Kasumi-1 (cell line): ENCODE measurements at places on chromosomes 3 and 15.

DNA sequence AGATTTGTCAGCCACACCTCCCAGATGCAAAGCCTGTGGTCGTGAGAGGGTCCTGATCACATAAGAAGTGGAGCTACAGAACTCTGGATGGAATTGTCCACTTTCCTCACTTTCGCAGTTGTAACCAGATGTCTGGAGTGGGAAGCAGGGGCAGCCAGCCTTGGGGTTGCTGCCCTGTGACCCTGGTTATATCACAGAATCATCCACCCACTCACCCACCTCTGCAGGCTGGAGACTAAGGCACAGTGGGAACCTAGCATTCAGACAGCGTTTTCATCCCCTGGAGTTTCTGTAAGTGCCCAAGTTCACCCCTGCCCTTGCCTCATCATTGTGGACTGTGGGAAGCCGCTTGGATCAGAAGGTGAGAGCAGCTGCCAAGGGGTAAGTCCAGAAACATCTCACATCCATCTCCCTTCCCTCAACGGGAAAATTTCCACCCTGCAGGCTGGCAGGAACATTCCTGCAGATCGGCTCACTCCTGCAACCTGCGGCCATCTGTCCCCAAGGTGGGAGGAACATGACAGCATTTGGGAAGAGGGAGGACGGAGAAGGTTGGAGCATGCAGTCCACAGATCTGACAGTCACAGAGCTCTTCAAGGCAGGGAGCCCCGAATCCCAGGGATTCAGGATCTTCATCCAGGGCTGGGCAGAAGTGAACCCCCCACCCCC lies 2.9 kb upstream of the IQSEC1 start:
- DNase-seq: no peak

- no peak for DNase-seq
Measured at GRCh38 chr3:17422636-17423035, 319.8 kb downstream of the TBC1D5 start.

DNA sequence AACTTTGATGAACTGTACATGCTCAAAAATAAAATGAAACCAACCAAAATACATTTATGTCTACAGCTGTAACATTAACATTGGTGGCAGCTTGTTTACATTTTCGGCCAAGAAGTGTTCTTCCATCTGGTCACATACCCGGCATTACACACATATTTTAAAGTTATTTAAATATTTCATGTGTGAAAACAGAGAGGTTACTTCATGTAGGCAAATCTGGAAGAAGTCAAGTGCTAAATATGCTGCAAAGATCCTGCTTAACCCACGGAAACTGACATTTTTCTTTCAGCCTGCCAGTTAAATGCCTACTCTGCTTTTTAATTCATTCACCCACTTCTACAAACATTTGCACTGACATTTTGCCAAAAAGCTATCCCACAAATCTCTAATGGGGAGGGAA lies 69.7 kb downstream of the MB21D2 start:
- no peak for DNase-seq

DNA sequence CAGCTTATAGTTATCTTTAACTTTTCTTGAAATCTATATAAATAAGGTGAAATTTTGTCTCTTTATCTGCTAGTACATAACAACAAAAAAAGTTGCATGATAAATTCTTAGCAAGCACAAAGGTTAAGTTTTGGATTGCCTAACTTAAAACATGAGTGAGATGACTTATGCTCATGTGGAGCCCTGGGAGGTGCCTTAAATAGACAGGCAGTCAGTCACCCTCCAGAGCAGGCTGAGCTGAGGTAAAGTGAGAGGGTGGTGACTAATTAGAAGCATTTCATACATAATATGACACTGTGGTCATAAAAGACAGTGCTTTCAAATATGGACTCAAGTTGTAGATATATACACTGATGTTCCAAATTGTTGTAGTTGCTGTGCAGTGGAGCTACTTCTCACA lies 14.6 kb upstream of the MME start:
- DNase-seq: no peak

DNA sequence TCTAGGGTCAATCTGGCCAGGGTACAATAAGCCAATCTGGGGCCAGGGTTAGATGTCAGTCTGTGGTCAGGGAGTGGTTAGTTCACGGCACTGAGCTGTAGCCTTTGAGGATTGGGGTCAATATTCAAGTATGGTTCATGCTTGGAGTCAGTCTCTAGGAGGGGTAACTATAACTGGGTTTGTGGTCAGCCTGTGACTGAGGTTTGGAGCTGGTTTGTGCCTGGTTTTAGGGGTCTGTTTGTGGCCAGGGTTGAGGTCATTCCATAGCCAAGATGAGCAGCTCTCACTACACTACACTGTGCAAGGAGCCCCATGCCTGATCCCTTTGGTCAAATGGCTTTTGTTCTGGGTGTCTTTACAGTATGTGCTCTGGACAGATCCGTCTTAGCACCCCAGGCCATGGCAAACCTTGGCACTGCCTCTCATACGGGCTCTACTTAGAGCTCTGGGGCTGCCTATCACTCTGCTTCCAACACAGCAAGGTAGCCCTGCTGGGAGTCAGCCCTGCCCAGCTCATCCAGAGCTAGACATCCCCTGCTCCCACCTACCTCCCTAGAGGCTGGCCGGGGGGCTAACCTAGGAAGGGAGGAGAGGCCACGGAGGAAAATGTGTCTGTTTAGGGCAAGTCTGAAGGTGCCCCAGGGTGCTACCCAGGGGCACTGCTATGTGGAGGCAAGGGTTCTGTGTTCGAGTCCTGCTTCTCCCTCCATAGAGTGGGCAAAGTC lies 63.3 kb upstream of the CORO2B start:
- no peak for DNase-seq

DNA sequence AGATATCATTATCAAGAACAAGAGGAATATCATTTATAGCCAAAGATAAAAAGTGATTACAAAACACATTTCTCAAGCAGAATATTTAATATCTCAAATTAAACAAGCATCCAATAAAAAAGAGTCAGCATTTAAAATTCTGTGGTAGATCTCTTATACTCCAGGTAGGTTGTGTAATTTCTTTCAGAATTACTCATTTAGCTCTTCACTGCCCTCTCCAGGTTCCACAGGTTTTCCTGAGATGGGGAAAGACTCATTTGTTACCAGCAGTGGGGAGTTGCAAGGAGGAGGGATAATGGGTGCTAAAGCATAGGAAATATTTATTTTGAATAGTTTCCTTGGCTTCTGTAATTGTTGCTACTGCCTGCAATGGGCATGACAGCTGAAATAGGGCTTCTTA lies 83.1 kb upstream of the RASGRP1 start:
- no peak for DNase-seq

- no peak for DNase-seq
Measured at GRCh38 chr15:34773917-34774316, 19.1 kb upstream of the GJD2 start.

DNA sequence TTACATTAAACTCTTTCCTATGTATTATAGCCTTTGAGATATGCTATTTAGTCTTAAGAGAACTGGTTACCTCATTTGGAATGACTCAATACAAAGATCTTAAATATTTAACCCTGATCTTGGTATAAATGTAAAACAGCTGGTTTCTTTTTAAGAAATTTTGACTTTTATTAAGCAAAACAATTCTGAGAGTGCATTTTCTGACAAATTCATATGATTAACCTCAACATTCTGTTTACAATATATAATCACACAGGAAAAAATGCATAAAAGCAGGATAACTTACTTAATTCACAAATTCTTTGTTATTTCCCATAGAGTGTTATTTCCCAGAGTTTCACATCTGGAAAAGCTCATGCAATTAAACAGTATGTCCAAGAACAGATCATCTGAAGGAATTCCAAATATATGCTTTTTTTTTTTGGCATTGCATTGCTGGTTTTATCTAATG lies 400.4 kb upstream of the THBS1 start:
- no peak for DNase-seq

GRCh38 chr3:48180021-48180420 lies 8.2 kb downstream of the CDC25A start:
- no peak for DNase-seq

- no peak for DNase-seq
Measured at GRCh38 chr3:128327606-128328031, 139.1 kb downstream of the DNAJB8 start.

DNA sequence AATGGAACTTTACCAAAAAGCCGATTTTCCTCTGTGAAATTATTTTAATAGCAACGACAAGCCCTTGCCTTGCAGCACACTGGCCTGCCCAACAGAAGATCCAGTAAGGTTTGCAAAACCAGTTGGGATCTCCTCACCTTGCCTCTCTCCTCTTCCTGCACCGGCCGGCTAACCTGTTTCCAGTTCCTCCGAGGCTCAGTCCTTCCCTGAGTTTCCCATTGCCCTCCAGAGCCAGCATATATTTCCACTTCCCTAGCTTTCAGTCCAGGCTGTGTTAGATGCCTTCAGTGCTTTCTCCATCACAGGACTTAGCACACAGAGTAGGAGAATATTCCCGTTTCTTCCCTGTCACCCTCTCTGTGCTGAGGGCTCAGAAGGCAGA lies 60.3 kb downstream of the NOX5 start:
- DNase-seq: no peak

GRCh38 chr3:180548050-180548449 lies 53.9 kb upstream of the TTC14 start:
- DNase-seq: no peak

GRCh38 chr3:42189736-42190135 lies 76.2 kb downstream of the CCK start:
- no peak for DNase-seq

DNA sequence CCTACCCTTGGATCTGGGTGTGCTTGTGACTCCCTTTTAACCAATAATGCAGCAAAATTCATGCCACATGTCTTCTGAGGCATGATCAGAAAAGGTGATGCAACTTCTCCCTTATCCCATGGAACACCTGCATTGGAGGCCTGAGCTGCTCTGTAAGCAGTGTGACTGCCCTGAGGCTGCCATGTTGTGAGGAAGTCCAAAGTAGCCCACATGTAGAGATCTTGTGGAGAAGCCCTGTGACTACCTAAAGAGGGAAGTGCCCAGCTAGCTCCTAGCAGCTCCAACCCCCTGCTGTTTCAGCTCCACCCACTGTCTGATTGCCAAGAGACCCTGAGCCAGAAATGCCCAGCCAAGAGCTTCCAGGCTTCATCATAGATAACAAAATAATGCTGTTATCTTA lies 6.4 kb upstream of the NR1D2 start:
- DNase-seq: peak; percentile 25

DNA sequence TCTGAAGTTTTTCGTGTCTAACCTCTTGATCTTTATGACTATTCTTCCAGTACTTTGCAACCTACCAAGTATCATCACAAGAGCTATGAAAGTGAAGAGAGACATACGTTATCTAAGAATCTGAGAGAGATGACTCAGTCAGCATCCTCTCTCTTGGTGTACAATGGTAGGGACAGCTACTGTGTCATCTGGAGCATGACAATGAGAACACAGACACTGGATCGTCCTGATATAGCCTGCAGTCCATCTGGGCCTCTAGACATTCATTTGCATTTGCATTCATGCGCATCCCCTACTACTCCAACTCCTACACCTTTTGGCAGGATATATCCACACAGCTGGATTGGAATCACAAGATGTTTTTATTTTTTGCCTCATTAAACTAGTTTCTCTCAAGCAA lies 115.2 kb downstream of the PEX5L start:
- no peak for DNase-seq

DNA sequence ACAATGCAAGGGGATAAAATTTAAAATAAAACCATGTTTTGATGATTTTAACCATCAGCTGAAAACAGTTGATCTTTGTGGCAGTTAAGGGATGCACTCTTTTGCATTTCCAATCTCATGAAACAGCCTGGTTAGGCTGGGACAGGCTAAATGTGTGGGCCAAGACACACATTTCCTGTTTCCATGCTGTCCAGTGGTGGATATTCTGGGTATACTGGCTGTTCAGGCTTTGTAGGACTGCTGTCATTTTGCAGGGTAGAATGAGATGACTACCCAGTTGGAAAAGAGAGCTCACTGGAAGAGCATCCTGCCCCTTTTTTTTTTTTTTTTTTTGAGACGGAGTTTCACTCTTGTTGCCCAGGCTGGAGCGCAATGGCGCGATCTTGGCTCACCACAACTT lies 42.0 kb upstream of the IP6K2 start:
- no peak for DNase-seq

DNA sequence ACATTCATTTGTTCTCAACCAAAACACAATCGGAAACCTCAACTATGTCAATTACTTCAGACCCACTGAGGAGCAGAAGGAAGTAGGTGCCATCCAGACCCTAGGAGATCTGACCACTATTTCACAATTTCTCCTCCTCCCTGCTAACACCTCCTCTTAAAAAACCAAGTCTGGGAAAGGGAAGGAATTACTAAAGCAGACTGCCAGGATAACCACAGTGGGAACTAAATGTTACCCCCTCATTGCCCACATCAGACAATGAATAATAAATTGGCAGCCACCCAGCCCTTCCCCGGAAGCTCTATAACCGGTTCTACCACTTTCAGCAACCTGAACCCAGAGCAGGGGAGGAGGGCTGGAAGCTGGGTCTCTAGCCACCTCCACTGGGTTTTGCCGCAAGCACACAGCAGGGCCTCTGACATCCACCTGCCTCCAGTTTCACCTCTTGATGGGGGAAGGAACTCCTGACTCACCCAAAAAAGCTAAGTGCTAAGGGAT lies 17.6 kb downstream of the C15orf62 start:
- DNase-seq: peak; percentile 68

GRCh38 chr3:15387735-15388134 lies 39.6 kb downstream of the METTL6 start:
- no peak for DNase-seq

DNA sequence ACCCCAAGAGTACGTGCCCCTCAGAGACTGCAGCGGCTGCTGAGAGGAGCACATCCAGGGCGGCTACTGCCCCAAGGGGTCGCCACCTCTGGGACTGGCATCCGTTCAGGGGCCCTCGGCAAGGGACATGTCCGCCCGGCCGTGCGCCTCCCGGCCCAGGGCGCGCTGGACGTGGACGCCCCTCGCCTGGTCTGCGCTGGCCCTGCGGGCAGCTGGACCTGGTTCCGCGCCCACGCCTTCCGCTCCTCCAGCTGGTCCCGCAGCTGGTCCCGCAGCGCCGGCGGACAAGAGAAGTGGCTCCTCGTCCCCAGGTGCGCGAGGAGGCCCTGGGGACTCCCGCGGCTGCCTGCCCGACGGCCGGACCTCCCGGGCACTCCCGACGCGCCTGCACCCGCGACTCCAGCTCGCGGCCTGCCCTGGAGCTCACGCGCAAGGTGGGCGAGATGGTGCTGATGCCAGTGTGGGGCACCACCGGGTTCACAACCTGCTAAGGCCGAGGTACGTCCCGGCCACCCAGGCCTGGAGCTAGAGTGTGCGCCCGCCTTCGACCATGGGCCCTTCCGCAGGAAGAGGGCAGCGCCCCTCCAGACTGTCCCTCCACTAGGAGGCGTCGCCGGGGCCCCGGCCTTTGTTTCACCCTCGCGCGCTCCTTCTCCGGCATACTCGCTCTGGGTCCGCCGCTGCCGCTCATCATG lies 14.4 kb upstream of the GP9 start:
- no peak for DNase-seq

GRCh38 chr3:89025185-89025584 lies 82.2 kb upstream of the EPHA3 start:
- no peak for DNase-seq

- DNase-seq: no peak
Measured at GRCh38 chr3:121566773-121567172, 976 bp upstream of the ARGFX start.
